Hippocampal formation (tissue), 2 donors: ENCODE measurements at places on chromosomes 4 and X.
A peak's percentile ranks its signal among the peaks of the same experiment; 100 is the strongest.

DNA sequence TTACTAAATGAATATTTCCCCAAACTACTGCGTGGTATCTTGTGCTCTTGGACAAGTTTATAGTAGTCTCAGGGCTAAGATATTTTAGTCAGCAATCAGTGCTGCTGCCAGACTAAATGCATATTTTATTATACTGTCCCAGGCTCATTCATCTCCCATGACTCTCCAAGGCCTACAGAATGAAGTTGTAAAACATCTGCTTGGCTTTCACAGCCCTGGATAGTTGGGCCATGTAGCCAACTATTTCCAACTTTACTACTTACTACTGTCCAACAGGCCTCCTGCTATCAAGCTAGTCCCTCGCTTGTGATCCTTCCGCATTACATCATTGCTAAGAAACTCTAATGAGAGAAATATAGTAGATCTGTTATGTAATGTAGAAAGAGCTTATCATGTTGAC, 31.4 kb downstream of the MAGEB16 start:
- DNase-seq = no peak

GRCh38 chr4:86967798-86968197, 33.0 kb downstream of the AFF1 start:
- DNase-seq = no peak

DNA sequence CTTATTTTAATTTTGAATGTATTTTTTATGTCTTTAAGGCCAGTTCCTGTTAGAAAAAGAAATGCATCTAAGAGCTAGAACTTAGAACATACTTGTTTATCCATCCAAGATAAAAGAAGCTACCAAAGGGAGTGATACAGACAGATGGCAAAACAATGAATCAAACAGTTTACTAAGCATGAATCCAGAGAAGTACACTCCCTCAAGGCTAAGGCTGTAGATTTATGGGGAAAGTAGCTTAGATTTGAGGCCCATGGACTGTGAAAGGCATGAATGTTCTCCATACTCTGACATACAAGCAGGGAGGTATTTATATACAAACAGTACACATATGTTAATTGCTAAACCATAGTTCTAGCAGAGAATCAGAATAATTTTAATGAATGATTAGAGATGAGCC, 255.3 kb upstream of the NRK start:
- no peak for DNase-seq

DNA sequence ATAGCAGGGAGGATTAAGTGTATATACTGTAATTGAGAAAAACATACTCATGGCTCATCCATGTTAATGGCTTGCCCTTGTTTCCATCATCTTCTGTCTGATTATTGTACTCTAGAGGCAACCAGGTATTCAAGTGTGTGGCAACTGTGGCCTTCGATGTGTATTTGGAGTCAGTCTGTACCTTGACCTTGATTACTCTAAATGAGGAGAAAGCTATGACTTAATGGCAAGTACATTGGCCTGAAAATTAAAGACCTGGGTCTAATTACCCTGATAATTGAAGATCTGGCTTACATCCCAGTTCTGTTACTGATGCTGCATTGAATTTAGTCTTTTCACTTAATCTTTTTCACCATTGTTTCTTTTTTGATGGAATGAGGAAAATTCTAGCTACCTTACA, 409.2 kb downstream of the CCSER1 start:
- DNase-seq = no peak

GRCh38 chr4:38563707-38564495, 100.1 kb upstream of the KLF3 start:
- peak; percentile 48 for DNase-seq

DNA sequence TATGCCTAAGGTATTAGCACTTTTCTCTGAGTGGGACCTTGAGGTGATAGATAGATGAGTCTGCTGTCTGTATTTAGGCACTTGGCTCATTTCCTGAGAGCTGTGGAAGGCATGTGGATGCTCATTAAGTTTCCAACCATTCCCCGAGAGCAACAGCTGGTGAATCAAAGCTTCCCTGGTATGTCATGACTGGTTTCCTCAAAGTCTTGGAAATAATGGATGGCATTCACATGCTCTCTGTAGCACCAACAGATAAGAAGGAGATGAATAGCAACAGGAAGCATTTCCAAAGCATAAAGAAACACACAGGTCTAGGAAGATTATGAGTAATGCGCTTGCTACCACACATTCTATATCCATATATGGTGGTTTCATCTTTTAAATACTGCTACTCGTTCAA, 118.3 kb upstream of the ETNPPL start:
- DNase-seq = no peak

- no peak for DNase-seq
Observed at GRCh38 chr4:43766648-43767047, 682.0 kb downstream of the KCTD8 start.
